DMS153 (cell line): ENCODE measurements at places on chromosomes 2 and 18.
A peak's percentile ranks its signal among the peaks of the same experiment; 100 is the strongest.

- no peak for DNase-seq
These were observed 58.1 kb downstream of the AGAP1 start for GRCh38 chr2:235551965-235552364.

DNA sequence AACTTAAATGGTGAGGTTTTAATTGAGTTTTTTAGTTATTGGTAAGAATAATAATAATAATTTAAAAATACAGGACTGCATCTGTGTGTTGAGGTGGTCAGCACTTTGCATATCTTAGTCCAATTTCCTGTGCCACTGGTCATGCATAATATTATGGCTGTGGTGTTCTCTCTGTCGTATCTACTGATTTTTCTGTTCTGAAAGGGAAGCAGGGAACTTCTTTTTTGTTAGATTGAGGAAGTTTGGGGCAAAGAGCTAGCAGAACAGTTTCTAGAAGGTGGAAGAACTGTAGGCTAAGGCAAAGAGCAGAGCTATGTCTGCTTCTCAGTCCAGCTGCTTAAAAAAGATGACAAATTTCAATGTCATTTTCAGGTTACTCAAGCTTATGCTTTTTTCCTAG, 74.3 kb downstream of the XRCC5 start:
- DNase-seq, result no peak

- DNase-seq, result no peak
These were observed 448.6 kb downstream of the BCL11A start for GRCh38 chr2:60104514-60105505.

- DNase-seq, result no peak
These were observed 506.2 kb upstream of the TMEFF2 start for GRCh38 chr2:192700934-192701333.

DNA sequence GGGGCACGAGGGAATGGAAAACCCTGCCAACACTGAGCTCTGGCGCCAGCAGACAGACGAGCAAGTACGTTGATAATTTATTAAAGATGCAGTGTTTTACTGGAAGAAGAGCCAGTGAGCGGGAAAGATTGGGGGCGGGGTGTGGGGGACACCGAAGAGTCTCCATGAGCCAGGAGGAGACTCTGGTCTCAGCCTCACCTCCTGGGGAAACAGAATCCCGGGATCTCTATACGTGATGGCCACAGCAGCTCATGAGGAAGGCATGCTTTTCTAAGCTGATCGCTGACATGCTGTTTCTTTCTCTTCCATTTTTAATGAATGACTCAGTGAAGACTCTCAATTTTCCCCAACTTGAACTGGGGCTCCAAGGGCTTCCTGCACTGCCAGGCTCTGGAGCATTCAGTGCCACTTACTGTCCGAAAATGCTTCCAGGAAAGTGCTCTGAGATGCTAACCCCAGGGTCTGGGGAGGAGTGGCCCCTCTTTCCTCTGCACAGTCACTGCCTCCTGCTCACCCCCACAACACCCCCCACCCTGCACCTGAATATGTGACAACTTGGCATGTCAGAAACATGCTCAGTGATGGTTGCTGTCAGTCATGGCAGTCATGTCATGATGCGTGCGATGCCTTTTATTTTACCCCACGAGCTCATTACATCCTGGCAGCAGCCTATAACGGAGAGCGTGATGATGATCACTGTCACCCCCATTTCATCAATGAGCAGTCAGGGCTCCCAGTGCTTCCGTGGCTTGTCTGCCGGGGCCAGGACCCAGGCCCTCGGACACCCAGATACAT, 164.2 kb upstream of the CAPN13 start:
- no peak for DNase-seq

- DNase-seq, result no peak
These were observed 40.0 kb downstream of the DNMT3A start for GRCh38 chr2:25301453-25302352.

GRCh38 chr2:5548991-5549715, 143.0 kb upstream of the SOX11 start:
- peak; percentile 6 for DNase-seq

- no peak for DNase-seq
These were observed 290.2 kb downstream of the LPIN1 start for GRCh38 chr2:12036640-12036983.

DNA sequence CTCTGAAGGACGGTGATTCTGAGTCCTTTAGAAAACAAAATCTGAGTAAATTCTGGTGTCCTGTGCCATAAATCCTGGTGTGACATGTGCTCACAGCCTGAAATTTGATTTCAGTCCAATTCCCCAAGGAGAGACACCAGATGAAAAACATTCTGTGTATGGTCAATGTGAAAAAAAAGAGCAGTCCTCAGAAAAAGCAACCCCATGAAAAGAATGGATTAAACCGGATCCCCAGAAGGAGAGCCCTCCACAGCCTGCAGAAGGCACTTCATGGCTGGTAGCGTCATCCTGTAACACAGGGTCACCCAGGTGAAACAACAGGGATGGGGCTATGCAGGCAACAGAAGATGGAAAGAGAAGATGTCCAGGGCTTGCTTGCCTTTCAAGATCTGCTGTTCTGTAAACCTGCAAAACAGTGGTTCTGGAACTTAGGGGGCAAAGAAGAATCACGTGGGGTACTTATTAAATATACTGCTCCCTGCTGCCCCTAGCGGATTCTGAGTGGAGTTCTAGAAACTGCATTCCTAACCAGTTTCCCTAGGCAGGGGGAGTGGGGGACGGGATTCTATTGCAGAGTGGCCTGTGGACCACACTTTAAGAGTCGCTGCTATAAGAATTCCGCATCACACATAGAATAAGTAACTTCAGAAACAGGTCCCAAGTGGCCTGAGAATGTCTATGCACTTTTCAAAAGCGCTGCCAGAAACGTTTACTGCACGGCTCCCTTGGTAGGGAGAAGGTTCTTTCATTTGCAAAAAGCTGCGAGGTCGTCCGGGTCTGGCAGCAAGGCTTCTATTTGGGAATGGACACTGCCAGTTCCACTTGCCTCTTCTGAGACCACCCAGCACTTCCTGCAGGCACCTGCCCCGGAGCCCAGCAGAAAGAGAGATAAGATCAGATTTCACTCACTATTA, 118.9 kb upstream of the ARL5A start:
- no peak for DNase-seq

- no peak for DNase-seq
These were observed 266.5 kb downstream of the KLHL29 start for GRCh38 chr2:23651187-23652080.

- DNase-seq, result no peak
These were observed 74.5 kb downstream of the DTNB start for GRCh38 chr2:25598911-25599310.

- no peak for DNase-seq
These were observed 549.9 kb upstream of the LRATD1 start for GRCh38 chr2:14082640-14083039.

DNA sequence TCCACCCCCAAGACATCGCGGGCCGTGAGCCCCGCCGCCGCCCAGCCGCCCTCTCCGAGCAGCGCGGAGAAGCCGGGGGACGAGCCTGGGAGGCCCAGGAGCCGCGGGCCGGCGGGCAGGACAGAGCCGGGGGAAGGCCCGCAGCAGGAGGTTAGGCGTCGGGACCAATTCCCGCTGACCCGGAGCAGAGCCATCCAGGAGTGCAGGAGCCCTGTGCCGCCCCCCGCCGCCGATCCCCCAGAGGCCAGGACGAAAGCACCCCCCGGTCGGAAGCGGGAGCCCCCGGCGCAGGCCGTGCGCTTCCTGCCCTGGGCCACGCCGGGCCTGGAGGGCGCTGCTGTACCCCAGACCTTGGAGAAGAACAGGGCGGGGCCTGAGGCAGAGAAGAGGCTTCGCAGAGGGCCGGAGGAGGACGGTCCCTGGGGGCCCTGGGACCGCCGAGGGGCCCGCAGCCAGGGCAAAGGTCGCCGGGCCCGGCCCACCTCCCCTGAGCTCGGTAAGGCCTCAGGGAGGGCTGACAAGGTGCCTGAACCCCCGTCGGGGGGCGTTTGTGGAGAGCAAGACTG, 14.2 kb downstream of the SPEG start:
- no peak for DNase-seq
